ENCODE measurements at places on chromosomes 4 and X.

GRCh38 chrX:150837845-150838244 lies 60.6 kb downstream of the CD99L2 start:
- no peaks in the 10 kb centered on the region for H3K36me3 ChIP-seq
- H3K4me1 ChIP-seq, result peaks cover 8% of the 10 kb centered on the region
- no peaks in the 10 kb centered on the region for H3K27me3 ChIP-seq

- no peaks in the 10 kb centered on the region for H3K36me3 ChIP-seq
- H3K4me1 ChIP-seq, result no peaks in the 10 kb centered on the region
- no peak for DNase-seq
Measured at GRCh38 chr4:2304321-2304876, 42.5 kb upstream of the MXD4 start.

DNA sequence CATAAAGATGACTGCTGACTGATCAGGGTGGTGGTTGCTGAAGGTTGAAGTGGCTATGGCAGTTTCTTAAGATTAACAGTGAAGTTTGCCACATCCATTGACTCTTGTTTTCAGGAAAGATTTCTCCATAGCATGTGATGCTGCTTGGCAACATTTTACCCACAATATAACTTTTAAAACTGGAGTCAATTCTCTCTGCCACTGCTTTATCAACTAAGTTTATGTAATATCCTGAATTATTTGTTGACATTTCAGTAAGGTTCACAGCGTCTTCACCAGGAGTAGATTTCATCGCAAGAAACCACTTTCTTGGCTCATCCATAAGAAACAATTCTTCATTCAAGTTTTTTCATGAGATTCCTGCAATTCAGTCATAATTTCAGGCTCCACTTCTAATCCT lies 166.5 kb upstream of the SPRY1 start:
- no peaks in the 10 kb centered on the region for H3K27me3 ChIP-seq
- no peak for DNase-seq
- no peaks in the 10 kb centered on the region for H3K36me3 ChIP-seq
- H3K27ac ChIP-seq, result no peak overlapping the region
- peaks cover 13% of the 10 kb centered on the region for H3K4me1 ChIP-seq

- H3K4me3 ChIP-seq, result no peak overlapping the region
- DNase-seq, result no peak
- peaks cover 10% of the 10 kb centered on the region for H3K27me3 ChIP-seq
- H3K4me1 ChIP-seq, result no peaks in the 10 kb centered on the region
- no peaks in the 10 kb centered on the region for H3K36me3 ChIP-seq
Measured at GRCh38 chrX:38649674-38650647, 88.6 kb downstream of the TSPAN7 start.

GRCh38 chrX:40778861-40779575 lies 43.7 kb upstream of the MED14 start:
- peak overlapping the region; percentile 83 for H3K27ac ChIP-seq
- H3K4me1 ChIP-seq, result peaks cover 28% of the 10 kb centered on the region
- H3K36me3 ChIP-seq, result no peaks in the 10 kb centered on the region
- DNase-seq, result peak; percentile 87

DNA sequence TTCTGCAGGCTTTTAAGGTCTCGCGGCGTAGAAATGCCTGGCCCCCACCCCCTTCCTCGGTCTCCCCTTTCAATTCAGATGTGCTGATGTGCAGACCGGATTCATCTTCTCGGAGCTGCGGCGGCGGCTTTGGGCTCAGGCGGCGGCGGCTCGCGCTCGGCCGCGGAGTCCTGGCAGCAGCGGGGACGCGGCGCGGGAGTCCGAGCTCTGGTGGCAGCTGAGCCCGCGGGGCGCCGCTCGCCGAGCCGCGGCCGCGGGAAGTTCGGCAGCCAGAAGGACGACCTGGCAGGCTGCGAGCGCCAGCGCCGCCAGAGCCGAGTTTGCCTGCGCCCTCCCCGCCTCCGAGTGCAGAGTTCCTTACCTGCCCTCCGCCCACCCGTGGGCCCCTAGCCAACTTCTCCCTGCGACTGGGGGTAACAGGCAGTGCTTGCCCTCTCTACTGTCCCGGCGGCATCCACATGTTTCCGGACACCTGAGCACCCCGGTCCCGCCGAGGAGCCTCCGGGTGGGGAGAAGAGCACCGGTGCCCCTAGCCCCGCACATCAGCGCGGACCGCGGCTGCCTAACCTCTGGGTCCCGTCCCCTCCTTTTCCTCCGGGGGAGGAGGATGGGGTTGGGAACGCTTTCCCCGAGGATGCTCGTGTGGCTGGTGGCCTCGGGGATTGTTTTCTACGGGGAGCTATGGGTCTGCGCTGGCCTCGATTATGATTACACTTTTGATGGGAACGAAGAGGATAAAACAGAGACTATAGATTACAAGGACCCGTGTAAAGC lies 448 bp downstream of the TLL1 start:
- no peaks in the 10 kb centered on the region for H3K27me3 ChIP-seq
- H3K36me3 ChIP-seq, result no peaks in the 10 kb centered on the region
- peaks cover 29% of the 10 kb centered on the region for H3K4me1 ChIP-seq
- H3K27ac ChIP-seq, result peak overlapping the region; percentile 28

DNA sequence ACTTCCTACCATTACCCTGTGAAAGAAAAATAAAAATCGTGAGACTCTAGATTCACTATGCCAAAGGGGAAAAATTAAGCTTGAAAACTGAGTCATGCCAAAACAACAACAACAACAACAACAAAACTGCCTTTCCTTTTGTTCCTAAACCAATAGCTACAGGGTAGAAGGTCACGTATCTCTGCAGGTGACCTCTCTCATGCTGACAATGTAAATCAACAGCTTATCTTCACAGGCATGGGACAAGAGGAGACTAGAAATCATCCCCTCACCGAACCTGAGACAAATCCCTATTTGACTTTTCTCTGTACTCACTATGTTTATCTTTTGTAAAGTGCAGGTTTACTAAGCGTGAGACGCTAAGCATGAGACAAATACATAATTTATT lies 20.5 kb upstream of the AADAT start:
- H3K36me3 ChIP-seq, result no peaks in the 10 kb centered on the region
- H3K27me3 ChIP-seq, result no peaks in the 10 kb centered on the region
- no peak overlapping the region for H3K27ac ChIP-seq
- H3K4me1 ChIP-seq, result no peaks in the 10 kb centered on the region

DNA sequence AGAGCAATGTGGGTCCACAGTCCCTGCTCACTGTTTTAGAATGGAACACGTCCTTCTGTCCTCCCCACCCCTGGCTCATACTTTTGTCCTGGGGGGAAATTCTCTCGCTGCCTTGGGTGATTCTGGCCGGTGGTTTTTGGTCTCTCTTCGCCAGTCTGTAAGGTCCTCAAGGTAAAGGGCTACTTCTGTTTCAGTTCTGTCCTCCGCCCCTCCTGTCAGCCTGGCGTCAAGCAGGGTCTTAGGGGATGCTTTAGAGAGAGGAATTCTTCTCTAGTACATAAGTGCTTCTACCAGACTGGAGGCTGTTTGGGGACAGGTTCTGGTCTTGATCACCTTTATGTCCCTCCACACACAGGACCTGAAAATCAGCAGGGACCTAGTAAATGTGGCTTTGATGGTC lies 617 bp upstream of the MRFAP1L1 start:
- H3K27me3 ChIP-seq, result no peaks in the 10 kb centered on the region
- peak overlapping the region; percentile 95 for H3K4me3 ChIP-seq
- peaks cover 14% of the 10 kb centered on the region for H3K4me1 ChIP-seq

DNA sequence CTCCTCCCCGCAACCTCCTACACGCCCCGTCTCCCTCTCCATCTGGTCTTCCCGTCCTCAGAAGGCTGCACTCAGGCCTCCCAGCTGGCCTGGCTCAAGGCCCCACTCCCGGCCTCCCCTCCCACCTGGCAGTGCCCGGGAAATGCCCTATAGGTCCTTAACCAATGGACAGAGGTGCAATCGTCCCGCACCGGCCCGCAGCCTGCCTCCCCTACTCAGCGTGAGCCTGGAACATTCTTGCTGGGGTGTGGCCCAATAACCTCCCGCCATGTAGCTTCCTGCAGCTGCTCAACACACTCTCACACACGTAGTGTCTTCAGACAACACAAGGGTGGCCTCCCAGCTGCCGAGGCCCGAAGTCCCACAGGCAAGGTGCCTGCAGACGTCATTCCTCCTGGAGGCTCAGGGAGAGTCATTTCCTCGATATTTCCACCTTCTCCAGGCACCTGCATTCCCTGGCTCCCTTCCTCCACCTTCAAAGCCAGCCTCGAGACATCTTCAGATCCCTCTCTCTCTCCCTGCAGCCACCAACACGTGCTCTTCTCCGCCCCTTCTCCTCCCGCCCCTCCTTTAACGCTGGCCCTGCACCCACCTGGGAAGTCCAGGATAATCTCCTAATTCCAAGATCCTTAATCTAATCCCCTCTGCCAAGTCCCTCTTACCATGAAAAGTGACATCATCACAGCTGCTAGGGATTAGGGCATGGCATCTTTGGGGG lies 56.2 kb downstream of the ADRA2C start:
- no peak overlapping the region for H3K4me3 ChIP-seq
- DNase-seq, result no peak
- H3K4me1 ChIP-seq, result no peaks in the 10 kb centered on the region
- no peaks in the 10 kb centered on the region for H3K36me3 ChIP-seq
- H3K27ac ChIP-seq, result no peak overlapping the region
